Hematopoietic multipotent progenitor cell (in vitro differentiated cells): ENCODE measurements at places on chromosomes 12 and 14.

- DNase-seq, result no peak
Observed at GRCh38 chr12:109723311-109723881, 9.8 kb downstream of the FAM222A start.

GRCh38 chr14:92613008-92613658, 99.6 kb downstream of the RIN3 start:
- peak; percentile 62 for DNase-seq

- DNase-seq, result no peak
Observed at GRCh38 chr14:53047307-53048069, 96.6 kb upstream of the FERMT2 start.

DNA sequence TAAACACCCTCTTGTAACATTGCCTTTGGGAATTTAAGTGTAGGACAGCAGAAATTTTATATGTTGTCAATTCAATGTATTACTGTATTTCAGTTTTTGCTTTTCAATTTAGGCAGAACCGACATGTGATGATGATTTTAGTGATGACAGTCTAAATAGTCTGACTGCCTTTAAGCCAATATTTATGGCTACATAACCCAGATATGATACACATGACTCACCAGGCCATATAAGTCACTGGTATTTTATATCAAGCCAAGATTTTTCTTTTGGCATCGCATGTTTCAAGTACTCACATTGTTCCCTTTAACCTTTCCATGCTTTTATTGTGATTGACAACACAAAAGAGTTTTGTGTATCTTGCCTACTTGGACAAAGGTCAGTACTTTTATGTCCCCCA, 13.6 kb upstream of the PPM1A start:
- no peak for DNase-seq

DNA sequence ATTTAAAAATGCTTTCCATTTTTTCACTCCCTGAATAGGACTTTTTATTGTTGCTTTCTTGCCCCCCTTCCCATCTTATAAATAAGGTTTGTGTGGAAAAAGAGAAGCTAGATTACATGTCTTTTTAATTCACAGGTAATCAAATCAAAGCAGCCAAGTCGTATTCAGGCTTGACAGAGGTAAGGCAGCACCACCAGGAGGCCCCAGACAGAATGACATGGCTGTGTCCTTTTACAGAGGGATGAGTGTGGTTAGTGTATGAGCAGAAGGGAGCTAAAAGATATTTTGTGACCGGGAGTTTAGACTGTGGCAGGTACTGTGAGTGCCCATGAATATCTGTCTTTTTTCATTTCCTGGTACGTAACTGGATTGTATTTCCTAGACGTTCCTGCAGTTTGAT, 596.1 kb downstream of the ETNK1 start:
- DNase-seq, result no peak

DNA sequence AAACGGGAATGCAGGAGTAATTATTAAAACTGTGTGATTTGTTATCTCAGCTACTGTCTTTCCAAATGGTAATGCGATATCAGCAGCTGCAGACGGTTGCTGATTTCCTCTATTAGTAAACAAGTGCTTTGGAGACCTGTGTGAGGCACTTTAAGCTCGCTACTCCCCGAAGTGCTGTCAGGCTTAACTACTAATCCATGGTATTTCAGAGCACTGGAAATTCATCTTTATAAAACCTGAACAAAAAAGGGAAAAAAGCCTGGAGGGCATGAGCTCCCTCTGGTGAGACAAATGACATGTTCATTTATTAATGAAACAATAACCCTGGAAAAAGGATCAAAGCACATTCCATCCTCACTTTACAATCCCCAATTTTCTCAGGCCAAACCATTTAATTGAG, 143.6 kb upstream of the OTX2 start:
- no peak for DNase-seq

GRCh38 chr12:1542599-1542998, 51.8 kb downstream of the FBXL14 start:
- no peak for DNase-seq

GRCh38 chr14:20412411-20412810, 890 bp downstream of the TEP1 start:
- peak; percentile 52 for DNase-seq

GRCh38 chr14:33484264-33484663, 466.6 kb downstream of the EGLN3 start:
- DNase-seq, result no peak

DNA sequence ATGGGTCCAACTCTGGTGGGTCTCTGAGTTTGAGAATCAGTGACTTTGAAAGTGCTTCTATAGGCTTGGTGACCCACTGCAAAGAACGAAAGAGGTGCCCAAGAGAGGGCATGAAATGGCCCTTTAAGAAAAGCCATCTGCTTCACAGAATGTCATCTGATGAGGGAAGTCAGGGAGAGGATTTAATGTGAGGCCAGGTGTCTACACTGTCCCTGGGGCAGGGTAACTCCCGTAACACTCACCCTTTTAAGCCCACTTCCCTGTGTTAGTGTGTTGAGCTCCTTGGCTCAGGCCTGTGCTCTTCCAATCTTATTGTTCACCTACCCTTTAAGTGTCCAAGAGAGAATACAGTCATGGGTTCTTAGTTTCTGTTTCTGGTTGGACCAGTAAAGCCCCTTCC, 16.4 kb upstream of the SRSF5 start:
- no peak for DNase-seq

GRCh38 chr14:54202288-54202687, 194.5 kb upstream of the CDKN3 start:
- no peak for DNase-seq

DNA sequence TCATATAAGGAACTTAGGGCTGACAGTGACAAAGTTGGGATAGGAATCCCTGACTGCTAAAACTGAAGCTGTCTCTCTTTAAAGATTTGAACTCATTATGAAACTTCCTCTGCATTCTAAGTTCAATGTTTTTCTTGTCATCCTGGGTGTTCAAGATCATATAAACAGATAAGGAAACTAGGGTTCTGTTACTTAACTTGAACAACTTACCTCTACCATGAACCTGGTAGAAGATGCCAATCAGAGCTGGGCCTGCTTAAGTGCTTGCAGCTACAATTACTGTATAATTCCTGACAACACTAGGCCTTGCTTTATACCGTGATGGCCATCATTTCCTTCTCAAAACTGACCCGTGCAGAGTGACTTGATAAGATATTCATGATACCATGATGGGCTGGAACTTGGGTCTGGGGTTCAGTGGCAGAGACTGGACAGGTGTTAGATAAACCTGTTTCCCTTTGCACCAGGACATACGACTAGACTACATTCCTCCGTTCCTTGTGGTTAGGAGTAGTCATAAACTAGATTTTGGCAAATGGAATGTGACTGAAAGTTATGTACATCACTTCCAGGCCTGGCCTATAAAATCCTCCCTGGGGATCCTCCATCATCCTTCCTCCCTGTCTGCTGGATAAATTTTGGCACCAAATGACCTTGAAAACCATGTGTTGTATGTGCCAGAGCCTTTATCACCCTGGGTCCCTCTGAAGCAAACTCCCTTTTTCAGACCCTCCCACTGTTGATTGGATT, 172.2 kb upstream of the PRICKLE1 start:
- DNase-seq, result no peak

GRCh38 chr12:6927379-6928021, at the start of gene ATN1:
ATN1 (plus strand) TSS chr12:6927959; CDS start chr12:6934002, 6,043 bp downstream.
- DNase-seq, result no peak

- no peak for DNase-seq
Observed at GRCh38 chr12:6778217-6778573, 5.9 kb downstream of the LAG3 start.

DNA sequence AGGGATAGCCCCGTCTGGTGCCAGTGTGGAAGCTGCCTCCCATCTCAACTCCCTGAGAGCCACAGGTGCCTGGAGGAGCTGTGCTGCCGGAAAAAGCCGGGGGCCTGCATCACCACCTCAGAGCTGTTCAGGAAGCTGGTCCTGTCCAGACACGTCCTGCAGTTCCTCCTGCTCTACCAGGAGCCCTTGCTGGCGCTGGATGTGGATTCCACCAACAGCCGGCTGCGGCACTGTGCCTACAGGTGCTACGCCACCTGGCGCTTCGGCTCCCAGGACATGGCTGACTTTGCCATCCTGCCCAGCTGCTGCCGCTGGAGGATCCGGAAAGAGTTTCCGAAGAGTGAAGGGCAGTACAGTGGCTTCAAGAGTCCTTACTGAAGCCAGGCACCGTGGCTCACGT, 25.5 kb upstream of the P2RX4 start:
- no peak for DNase-seq

- DNase-seq, result no peak
Observed at GRCh38 chr12:51124504-51124903, 41.1 kb upstream of the CSRNP2 start.

- DNase-seq, result no peak
Observed at GRCh38 chr12:125100551-125101434, 35.6 kb downstream of the AACS start.

GRCh38 chr12:69523433-69524330, 53.5 kb downstream of the FRS2 start:
- no peak for DNase-seq

- no peak for DNase-seq
Observed at GRCh38 chr14:40309124-40309523, 876.9 kb upstream of the FBXO33 start.

DNA sequence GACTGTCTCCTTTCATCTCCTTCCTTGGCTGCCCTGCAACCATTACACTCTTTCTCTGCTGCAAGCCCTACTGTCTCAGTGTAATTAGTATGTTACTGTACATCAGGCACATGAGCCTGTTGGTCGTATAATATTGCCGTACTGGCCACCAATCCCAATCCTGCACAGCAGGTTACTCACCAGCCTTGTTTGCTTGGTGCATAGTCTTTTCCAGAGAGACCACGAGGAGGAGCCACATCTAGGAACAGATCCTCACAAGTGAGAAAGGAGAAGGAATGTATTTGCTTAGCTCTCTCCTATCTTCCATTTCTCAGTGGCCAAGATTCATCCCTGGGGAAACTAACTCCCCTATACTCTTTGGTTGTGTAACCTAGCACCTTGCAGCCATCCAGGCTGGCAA, 33.0 kb upstream of the BICDL1 start:
- DNase-seq, result no peak

- no peak for DNase-seq
Observed at GRCh38 chr12:17609153-17609552, 480.8 kb downstream of the RERGL start.

DNA sequence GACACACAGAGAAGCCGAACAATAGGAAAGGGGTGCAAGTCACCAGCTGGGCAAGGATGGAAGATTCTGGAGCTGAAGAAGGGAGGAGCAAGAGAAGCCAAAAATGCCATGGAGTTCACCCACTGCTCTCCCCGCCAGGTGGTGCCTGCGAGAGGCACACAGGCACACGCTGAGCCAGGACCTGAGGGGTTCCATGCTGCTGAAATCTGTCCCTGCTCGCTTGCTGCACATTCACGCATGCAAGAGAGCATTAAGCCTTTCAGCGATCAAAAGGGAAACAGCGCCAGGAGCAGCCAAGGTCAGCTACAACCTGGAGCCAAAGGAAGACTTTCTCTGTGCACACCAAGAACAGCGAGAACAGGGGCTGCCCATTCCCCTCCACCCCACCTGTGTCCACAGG, 104.1 kb downstream of the ANO2 start:
- no peak for DNase-seq

DNA sequence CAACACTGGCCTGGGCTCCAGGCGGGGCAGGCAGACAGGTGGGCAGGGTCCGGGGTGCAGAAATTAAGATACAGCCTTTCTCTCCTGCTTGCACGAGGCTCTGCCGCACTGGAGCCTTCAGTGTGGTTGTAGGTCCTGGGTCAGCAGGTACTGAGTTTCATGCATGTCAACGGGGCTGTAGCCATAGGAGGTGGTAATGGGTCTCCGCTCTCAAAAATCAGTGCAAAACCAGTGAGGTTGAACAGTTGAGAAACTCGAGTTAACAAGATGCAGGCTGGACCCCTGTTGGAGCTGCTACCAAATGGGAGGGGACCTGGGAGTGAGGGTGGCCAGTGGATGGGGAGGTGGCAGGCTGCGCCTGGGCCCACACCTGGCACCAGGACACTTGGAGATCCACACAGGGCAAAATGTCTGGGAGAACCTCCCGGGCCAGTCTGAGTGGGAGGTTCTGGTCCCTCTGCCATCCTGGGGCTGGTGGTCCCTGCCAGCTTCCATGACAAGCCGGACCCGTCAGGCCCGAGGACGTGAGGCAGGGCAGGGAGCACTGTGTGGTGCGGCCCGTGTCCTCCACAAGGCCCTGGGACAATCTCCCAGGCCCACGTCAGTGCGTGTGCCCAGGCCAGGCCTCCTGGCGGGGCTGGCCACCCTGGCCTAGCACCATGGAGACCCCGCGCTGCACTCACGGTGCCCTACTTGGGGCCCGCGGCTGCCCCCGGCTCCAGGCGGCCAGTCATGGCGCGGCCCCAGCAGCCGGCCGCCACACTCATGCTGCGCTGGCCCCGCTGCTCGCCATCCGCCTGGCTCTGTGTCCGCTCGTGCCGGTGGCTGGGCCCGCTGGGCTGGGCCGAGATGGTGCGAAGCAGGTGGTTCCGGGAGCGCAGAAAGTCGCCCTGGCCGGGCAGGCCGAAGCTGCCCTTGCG, 5.1 kb downstream of the ARL6IP4 start:
- DNase-seq, result no peak

GRCh38 chr12:109951751-109952150, 44.4 kb downstream of the GIT2 start:
- no peak for DNase-seq

GRCh38 chr12:79016181-79016580, 151.6 kb downstream of the SYT1 start:
- no peak for DNase-seq
